ENCODE measurements at places on chromosomes 11 and 22.
A peak's percentile ranks its signal among the peaks of the same experiment; 100 is the strongest.

GRCh38 chr11:2792381-2793250 is 92.8 kb upstream of the KCNQ1OT1 start:
- DNase-seq, result peak; percentile 20

GRCh38 chr22:30245985-30246813 is at the start of gene LIF:
TSS of gene LIF (minus strand) at chr22:30246759. CDS start at chr22:30246695, 64 bp downstream.
- peak; percentile 44 for DNase-seq

GRCh38 chr22:50053861-50054260 is 4.2 kb downstream of the TTLL8 start:
- DNase-seq, result no peak

- no peak for DNase-seq
Measured at GRCh38 chr11:83976086-83976485, 689.9 kb upstream of the CCDC90B start.

- DNase-seq, result no peak
Measured at GRCh38 chr11:111774955-111775710, 8.9 kb upstream of the PPP2R1B start.

- peak; percentile 83 for DNase-seq
Measured at GRCh38 chr11:46277622-46278386, at the start of gene CREB3L1. TSS of gene CREB3L1 (plus strand) at chr11:46277662. CDS start at chr11:46278112, 450 bp downstream.

- DNase-seq, result peak; percentile 4
Measured at GRCh38 chr11:73225851-73226250, 7.8 kb downstream of the P2RY2 start.

DNA sequence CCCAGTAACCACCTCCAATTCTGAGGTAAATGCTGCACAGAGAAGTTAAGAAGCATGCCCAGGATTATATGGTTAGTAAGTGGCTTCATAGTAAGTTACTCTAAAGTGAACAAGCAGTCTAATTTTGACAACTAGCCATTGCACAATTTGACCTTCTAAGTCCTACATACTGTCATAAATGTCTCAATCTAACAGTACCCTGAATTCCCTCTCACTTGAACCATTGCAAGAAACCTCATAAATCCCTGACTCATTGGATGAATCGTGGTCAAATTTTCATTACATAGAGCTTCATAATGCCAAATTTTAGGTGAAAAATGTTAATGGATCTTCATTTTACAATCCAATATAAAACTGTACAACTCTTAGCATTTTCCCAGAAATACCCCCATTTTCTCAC is 217.3 kb upstream of the GRIA4 start:
- no peak for DNase-seq
